ENCODE measurements at places on chromosomes 11 and 22. TPM values are rescaled to one million over a fixed set of nuclear protein-coding genes. Genes with fewer than 3 reads are reported as not detected.

- DNase-seq, result no peak
- H3K27me3 ChIP-seq, result no peaks in the 10 kb centered on the region
- H3K36me3 ChIP-seq, result no peaks in the 10 kb centered on the region
Measured at GRCh38 chr11:134453441-134453840, 41.4 kb upstream of the B3GAT1 start.

The POU2AF3 gene
- 7.8 TPM for total RNA-seq

- no peak for DNase-seq
- no peaks in the 10 kb centered on the region for H3K27me3 ChIP-seq
Measured at GRCh38 chr11:14203321-14203720, 155.7 kb downstream of the RRAS2 start.

The NLRP10 gene
- not detected for total RNA-seq

The MS4A6E gene
- not detected for total RNA-seq

- H3K4me1 ChIP-seq, result no peaks in the 10 kb centered on the region
- no peak overlapping the region for H3K27ac ChIP-seq
- H3K27me3 ChIP-seq, result no peaks in the 10 kb centered on the region
- H3K4me3 ChIP-seq, result no peak overlapping the region
- H3K36me3 ChIP-seq, result no peaks in the 10 kb centered on the region
Measured at GRCh38 chr11:70720281-70720680, 322.0 kb downstream of the CTTN start.

- H3K27me3 ChIP-seq, result no peaks in the 10 kb centered on the region
- peaks cover 8% of the 10 kb centered on the region for H3K4me1 ChIP-seq
- DNase-seq, result no peak
- no peak overlapping the region for H3K27ac ChIP-seq
- H3K36me3 ChIP-seq, result no peaks in the 10 kb centered on the region
Measured at GRCh38 chr11:33222052-33222750, 35.0 kb upstream of the HIPK3 start.

- no peaks in the 10 kb centered on the region for H3K36me3 ChIP-seq
- DNase-seq, result no peak
- no peaks in the 10 kb centered on the region for H3K4me1 ChIP-seq
- H3K27ac ChIP-seq, result no peak overlapping the region
- no peaks in the 10 kb centered on the region for H3K27me3 ChIP-seq
Measured at GRCh38 chr11:76197332-76197731, 9.0 kb downstream of the WNT11 start.

The SUSD2 gene
- 0.37 TPM for total RNA-seq

The ASCL2 gene
- total RNA-seq, result 14.7 TPM

The MYO18B gene
- total RNA-seq, result not detected

GRCh38 chr11:707817-708420, 1.9 kb downstream of the EPS8L2 start:
- peak overlapping the region; percentile 73 for H3K4me3 ChIP-seq
- H3K27ac ChIP-seq, result peak overlapping the region; percentile 92
- H3K36me3 ChIP-seq, result no peaks in the 10 kb centered on the region
- DNase-seq, result no peak
- peaks cover 22% of the 10 kb centered on the region for H3K4me1 ChIP-seq

DNA sequence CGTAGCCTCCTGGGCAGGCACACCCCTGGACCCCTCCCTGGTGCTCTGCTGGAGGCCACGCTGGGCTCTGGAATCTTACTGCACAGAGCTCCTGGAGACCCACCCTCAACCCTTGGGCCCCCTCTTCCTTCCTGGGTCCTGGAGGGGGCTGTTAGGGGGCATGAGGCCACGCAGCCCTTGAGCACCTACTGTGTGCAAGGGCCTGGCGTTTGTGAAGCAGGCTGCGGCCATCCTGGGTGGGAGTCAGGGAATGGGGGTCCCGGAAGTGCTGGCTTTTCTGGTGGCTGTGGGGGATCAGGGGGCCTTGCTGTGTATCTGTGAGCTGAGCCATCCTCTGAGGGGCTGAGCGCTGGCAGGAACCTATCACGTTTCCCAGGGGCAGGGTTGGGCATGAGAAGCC, 40.9 kb upstream of the CCDC188 start:
- no peaks in the 10 kb centered on the region for H3K27me3 ChIP-seq
- no peak overlapping the region for H3K4me3 ChIP-seq
- H3K27ac ChIP-seq, result no peak overlapping the region
- no peaks in the 10 kb centered on the region for H3K4me1 ChIP-seq
- no peaks in the 10 kb centered on the region for H3K36me3 ChIP-seq

DNA sequence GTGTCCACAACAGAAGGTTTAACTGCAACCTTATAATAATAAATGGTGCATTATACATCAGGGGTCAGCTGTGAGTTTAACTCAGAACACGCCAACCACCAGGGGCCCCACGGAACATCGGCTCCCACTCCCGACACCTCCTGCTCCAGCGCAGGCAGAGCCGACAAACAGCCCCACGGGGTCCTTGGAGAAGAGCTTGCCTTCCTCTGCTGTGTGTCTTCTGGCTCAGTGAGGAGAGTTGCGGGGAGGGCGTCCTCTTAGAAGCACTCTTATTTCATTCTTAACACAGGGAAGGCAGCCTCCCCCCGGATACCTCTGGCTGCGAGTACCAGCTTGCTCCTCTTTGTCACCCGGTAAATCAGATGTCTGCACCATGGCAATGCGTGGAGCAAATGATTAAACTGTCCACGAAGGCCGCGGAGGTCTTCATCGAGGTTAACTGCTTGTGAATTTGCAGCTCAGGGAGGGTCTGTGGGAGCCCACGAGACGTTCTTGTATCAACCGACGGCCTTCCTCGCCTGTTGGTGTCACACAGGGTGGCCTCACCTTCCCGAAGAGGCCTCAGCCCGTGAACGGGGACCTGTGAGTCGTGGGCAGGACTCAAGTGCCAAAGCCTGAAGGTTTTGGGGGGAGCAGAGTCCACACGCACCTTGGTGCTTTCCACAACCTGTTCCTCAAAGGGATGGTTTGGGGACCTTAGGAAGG, 464.0 kb downstream of the BRD1 start:
- no peaks in the 10 kb centered on the region for H3K27me3 ChIP-seq
- H3K36me3 ChIP-seq, result no peaks in the 10 kb centered on the region
- DNase-seq, result no peak
- H3K4me1 ChIP-seq, result no peaks in the 10 kb centered on the region
- H3K4me3 ChIP-seq, result no peak overlapping the region

DNA sequence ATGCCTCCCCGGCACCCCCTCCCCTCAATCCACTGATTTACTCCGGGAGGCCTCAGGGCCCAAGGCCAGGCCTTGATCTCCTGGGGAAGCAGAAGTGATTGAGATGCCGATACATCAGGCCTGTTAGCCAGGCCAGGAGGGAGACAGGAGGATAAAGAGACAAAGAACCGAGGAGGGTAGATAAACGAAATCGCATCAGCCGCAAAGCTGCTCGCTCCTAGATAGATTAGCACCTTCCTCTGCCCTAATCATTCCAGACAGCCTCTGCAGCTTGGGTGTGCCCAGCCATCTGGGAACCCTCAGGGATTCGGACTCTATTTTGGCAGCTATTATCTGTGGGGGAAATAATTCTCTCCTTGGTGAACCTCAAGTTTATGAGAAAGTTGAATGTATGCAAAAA, 121.2 kb downstream of the ABTB2 start:
- H3K4me1 ChIP-seq, result no peaks in the 10 kb centered on the region
- no peak overlapping the region for H3K4me3 ChIP-seq
- no peak for DNase-seq

- H3K36me3 ChIP-seq, result no peaks in the 10 kb centered on the region
- H3K27me3 ChIP-seq, result no peaks in the 10 kb centered on the region
- DNase-seq, result no peak
Measured at GRCh38 chr11:64960719-64961118, 11.2 kb downstream of the MAJIN start.

DNA sequence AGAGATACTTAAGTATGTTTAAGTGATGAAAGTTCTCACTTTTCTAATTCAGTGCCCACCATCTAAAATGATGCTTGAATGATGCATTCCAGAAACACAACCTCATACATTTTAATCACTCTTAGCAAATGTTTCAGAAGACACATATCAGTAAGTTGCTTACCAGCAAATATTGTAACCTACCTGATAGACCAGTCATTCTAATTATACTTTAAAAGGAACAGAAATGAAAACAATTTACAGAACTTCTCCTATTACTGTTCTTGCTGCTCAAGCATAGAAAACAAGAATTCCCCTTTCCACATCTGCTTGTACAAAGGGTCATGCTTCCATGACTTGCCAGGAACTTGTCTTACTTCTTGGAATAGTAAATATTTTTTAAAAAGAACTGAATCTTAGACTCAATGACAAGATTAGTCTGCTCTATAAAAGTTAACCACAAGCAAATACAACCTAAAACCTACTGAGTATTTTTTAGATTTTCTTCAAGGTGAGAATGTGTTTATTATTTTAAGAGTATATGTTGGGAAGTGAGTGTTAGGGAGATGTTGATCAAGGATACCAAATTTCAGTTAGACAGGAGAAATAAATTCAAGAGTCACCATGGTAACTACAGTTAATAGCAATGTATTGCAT, 82.0 kb upstream of the SC5D start:
- H3K27me3 ChIP-seq, result no peaks in the 10 kb centered on the region
- H3K36me3 ChIP-seq, result no peaks in the 10 kb centered on the region
- H3K4me3 ChIP-seq, result no peak overlapping the region
- DNase-seq, result no peak
- no peak overlapping the region for H3K27ac ChIP-seq
- peaks cover 19% of the 10 kb centered on the region for H3K4me1 ChIP-seq
